Kidney glomerular epithelial cell (primary cell): ENCODE measurements at places on chromosomes 12 and 14.
A peak's percentile ranks its signal among the peaks of the same experiment; 100 is the strongest.

DNA sequence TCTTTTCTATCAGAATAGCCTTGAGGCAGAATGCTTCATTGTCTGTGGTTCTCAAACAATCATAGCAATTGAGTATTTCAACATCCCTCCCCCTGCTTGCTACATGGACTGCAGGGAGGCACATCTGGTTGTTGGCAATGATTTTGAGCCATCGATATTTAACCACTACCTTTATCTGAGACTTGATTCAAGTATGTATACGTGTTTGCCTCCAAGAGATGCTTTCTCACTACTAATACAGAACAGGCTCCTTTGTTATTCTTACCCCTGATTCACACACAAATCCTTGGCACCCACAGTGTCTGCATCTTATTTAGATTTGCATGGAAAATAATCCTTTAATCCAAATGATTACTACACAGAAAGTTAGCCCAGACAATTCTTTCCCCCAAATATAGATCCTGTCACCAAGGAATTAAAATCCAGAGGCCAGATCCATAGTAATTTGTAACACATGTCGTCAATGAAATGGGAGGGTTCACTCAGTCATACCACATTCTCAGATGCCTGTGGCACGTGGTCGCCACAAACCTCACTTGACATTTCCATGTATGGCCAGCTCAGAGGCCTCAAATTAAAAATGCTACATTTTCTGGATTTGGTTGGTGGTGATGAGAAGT lies 199.3 kb downstream of the ITPR2 start:
- DNase-seq = peak; percentile 50

GRCh38 chr12:87094356-87094755 lies 838.2 kb upstream of the MGAT4C start:
- no peak for DNase-seq

DNA sequence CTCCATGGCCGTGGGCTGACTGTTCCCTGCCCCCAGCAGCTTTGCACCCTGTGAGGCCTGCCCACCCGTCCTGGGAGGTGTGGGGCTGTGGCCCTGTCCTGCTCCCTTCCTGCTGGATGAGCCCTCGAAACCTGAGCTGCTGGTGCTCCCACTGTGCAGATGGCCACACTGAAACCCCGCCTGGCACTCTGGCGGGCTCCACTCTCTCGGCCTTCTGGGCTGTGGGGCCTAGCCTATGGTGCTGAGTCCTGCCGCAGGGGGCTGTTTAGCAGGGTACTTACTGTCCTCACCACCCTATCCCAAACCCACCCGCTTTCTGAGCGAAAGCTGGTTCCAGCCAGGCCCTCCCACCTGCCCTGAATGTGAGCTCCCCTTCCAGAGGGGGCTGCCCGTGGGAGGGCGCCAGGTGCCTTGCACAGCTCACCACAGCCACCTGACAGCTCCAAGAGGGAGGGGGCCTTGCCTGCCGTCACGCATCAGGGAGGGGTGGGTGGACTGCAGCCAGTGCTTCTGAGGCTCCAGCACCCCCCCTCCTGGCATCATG lies 7.3 kb downstream of the SLC25A47 start:
- DNase-seq = no peak

- no peak for DNase-seq
These were observed 130.2 kb downstream of the SLC38A6 start for GRCh38 chr14:61111209-61111665.

- DNase-seq = peak; percentile 26
These were observed 1.0 kb downstream of the DGKA start for GRCh38 chr12:55931780-55932550.

GRCh38 chr12:95099270-95099790 lies 25.9 kb upstream of the NR2C1 start:
- peak; percentile 92 for DNase-seq

- DNase-seq = no peak
These were observed 51.0 kb upstream of the TBX3 start for GRCh38 chr12:114735011-114735410.

DNA sequence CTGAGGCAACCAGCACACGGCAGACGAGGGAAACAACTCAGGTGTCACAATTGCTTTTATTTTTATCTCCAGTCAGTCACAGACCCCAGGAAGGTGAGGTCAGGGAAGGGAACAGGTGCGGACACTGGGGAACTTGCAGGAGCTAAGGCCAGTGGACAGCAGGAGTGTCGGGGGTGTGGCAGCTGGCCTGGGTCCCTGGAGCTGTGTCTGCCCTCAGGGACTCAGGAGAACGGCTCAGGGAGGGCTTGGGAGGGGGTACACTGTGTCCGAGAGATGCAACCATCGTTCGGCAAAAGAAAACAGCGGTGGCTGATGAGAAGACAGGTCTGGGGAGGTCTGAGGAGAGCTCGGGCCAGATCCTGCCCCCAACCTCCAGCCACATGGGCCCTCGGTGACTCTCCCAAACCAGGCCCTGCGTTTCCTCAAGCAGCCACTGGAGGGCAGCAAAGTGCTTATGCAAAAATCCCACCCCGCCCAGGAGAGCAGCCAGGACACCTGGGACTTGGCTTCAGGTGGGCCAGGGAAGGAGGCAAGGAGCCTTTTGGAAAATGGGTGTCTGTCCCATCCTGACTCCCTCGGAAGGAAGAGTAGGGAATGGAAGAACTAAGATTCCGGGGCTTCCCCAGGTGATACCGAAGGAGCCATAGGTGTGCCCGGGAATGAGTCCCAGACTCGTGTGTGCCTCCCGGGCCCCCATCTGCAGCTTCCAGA lies 24.1 kb upstream of the BCDIN3D start:
- peak; percentile 31 for DNase-seq

DNA sequence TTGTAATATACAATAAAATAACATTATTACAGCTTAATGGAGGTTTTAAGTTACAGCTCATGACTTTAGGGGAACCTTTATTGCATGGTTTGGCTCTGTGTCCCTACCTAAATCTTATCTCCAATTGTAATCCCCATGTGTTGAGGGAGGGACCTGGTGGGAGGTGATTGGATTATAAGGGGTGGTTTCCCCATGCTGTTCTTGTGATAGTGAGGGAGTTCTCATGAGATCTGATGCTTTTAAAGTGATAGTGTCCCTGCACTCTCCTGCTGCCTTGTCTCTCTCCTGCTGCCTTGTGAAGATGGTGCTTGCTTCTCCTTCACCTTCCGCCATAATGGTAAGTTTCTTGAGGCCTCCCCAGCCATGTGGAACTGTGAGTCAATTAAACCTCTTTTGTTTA lies 132.1 kb upstream of the SYT1 start:
- no peak for DNase-seq
